ENCODE measurements at places on chromosomes 2 and 18.

GRCh38 chr18:73408469-73408868 is 540.7 kb upstream of the NETO1 start:
- no peak for DNase-seq

DNA sequence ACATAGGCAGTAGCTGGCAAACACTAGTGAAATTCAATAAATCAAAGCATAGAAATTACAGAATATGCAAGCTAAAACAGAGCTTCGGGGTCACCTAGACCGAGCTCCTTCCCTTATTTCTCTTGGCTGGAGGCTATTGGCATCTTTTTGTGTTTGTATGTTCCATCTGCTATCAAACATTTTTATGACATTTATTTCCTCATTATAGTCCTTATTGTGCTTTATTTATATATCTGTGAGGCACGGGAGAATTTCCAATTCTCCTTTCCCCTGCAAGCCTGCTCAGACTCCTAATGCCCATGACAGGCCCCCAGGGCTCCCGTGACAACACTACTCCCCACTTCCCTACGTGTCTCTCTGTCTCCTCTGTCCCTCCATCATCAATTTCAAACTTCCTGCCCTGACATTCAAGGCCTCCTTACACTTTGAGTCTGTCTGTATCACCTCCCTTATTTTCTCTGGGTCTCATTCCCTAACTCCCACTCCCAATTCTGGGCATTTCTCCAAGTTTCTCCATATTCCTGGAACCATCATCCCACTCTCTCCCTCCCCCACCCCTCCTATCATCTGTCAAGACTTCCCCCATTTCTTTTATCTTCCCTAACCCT is 316.9 kb downstream of the OSR1 start:
- no peak for DNase-seq

DNA sequence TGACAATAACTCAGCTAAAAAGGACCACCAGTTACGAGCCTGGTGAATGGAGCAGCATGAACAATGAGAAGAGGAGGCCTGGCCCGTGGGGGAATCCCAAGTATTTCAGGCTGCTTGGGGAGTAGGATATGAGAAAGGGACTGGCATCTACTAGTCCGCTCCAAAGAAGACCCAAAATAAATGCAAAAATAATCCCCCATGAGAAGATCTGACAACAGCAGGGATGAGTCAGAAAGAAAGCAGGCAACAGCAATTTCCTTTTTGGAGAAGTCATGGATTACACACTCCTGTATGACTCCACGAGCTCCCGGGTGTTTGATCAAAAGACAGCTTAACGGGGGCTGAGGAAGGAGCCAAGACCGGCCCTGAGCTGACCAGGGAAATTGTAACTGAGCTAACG is 111.4 kb downstream of the SOX11 start:
- no peak for DNase-seq

DNA sequence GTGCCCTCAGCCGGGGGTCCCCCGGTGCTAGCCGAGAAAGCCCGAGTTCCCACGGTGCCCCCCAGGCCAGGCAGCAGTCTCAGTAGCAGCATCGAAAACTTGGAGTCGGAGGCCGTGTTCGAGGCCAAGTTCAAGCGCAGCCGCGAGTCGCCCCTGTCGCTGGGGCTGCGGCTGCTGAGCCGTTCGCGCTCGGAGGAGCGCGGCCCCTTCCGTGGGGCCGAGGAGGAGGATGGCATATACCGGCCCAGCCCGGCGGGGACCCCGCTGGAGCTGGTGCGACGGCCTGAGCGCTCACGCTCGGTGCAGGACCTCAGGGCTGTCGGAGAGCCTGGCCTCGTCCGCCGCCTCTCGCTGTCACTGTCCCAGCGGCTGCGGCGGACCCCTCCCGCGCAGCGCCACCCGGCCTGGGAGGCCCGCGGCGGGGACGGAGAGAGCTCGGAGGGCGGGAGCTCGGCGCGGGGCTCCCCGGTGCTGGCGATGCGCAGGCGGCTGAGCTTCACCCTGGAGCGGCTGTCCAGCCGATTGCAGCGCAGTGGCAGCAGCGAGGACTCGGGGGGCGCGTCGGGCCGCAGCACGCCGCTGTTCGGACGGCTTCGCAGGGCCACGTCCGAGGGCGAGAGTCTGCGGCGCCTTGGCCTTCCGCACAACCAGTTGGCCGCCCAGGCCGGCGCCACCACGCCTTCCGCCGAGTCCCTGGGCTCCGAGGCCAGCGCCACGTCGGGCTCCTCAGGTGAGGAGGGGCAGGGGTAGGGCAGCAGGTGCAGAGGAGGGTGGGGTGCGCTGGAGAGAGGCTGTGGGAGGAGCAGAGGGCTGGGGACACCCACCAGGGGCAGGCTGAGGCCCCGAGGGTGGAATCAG is 14.1 kb upstream of the GMPPA start:
- DNase-seq, result no peak

GRCh38 chr2:216206041-216206703 is 97.0 kb downstream of the XRCC5 start:
- DNase-seq, result no peak

DNA sequence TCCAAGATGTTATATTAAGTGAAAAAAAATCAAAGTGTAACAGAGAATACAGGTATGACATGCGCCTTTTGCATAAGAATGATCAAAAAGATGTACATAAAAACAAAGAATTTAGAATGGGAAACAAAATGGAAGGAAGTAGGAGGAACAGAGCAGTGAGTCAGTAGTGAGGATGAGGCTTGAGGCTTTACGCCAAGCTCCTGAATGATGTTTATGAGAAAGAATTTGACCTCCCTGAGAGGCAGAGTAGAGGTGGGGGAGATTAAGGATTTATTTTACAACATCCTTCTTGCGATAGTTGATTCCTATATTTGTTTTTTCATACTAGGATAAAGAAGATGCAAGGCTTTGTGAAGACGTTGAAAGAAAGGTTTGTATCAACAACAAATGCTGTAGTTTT is 81.4 kb downstream of the DCDC2C start:
- DNase-seq, result no peak

GRCh38 chr2:232731470-232731869 is 34.3 kb downstream of the GIGYF2 start:
- DNase-seq, result no peak

DNA sequence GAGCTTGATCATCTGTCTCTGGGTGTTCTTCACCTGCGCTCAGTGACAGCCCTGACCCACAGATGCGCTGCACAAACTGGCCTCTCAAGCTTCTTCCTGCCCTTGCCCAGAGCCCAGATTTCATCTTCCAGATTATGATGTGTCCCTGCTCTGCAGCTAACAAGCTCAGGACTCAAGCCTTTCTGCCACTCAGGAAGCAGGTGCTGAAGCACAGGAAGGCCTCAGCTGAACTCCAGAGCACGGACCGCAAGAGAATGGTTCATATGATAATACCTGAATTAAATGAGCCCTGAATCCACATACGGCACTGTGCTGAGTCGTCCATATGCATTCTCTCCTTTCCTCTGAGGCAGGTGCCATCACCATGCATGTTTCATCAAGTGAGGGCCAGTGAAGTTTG is 3.8 kb downstream of the CD207 start:
- no peak for DNase-seq

- no peak for DNase-seq
These were observed 87.4 kb upstream of the MSTN start for GRCh38 chr2:190149908-190150307.

GRCh38 chr18:8326763-8327394 is 282.4 kb upstream of the RAB12 start:
- DNase-seq, result no peak

DNA sequence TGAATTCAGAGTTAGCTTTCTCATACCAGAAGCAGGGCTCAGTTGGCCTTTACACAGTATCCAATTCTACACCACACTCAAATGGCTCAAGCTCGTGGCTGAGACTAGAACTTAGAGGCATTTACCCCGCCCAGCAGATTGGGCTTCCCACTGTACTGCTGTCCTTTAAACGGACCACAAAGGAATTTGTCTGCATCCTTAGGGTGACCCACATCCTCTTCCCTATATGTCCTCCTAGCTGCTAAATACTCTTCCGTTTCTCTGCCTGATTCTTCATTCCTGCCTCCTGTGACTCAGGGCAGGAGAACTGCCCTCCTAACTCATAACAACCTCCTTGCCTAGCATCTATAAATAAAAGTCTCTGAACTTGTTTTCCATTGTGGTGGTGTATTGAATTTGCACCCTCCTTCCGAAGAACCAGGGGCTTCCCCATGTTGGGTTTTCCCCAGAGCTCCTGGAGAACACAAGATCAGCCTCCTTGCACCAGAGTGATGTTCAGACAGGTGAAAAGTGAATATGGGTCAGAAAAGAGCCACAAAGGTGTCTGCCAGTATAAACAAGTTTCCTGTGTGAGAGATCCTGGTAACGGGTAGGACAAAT is 32.0 kb upstream of the MC4R start:
- no peak for DNase-seq

DNA sequence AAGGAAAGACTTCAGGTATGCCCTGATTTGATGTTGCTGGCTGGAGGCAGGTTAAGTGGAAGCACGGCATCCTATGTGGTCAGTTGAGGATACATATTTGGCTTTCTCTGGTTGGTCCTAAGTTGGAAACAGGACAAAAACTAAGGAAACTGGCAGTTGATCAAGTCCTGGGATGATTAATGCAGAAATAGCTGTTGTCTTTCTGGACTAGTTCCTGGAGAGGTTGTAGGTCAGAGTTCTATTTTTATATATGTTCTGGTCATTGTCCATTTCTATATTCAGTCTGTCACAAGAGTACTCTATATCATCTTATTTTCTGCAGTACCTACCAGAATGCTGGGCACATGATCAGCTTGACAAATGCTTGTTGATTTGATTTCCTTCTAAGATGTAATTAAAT is 4.0 kb upstream of the SLC35F5 start:
- DNase-seq, result no peak

GRCh38 chr2:32061973-32062861 is 1.1 kb upstream of the SPAST start:
- no peak for DNase-seq

GRCh38 chr2:167478196-167478595 is 589.9 kb downstream of the XIRP2 start:
- no peak for DNase-seq

- peak; percentile 76 for DNase-seq
These were observed 571 bp upstream of the GPC1 start for GRCh38 chr2:240434728-240435456.

DNA sequence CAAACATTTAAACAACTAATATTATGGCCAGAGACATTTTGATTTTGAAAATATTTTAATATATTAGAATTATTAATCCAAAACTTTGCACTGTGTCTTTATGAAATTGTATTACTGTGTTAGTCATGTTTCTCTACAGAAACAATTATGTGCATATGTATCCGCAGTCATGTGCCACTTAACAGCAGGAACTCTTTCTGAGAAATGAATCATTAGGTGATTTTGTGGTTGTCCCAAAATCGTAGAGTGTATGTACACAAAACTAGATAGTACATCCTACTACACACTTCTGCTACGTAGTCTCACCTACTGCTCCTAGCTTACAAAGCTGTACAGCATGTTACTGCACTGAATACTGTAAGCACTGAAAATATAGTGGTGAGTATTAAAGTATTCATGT is 479.2 kb upstream of the DSEL start:
- DNase-seq, result no peak

GRCh38 chr2:64574871-64575270 is 50.7 kb downstream of the AFTPH start:
- DNase-seq, result no peak

- no peak for DNase-seq
These were observed 9.5 kb upstream of the CYS1 start for GRCh38 chr2:10089565-10090190.

DNA sequence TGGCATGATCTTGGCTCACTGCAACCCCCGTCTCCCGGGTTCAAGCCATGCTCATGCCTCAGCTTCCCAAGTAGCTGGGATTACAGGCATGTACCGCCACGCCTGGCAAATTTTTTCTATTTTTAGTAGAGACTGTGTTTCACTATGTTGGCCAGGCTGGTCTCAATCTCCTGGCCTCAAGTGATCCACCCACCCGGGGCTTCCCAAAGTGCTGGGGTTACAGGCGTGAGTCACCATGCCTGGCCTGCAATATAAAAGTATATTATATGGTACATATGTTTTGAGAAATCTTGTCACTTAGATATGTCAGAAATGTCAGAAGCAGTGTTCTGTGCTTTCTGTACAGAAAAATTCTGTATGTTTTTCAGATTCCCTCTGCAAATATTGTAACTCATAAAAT is 19.2 kb upstream of the XPO1 start:
- no peak for DNase-seq

- DNase-seq, result no peak
These were observed 437.2 kb upstream of the PKDCC start for GRCh38 chr2:41610501-41611190.

DNA sequence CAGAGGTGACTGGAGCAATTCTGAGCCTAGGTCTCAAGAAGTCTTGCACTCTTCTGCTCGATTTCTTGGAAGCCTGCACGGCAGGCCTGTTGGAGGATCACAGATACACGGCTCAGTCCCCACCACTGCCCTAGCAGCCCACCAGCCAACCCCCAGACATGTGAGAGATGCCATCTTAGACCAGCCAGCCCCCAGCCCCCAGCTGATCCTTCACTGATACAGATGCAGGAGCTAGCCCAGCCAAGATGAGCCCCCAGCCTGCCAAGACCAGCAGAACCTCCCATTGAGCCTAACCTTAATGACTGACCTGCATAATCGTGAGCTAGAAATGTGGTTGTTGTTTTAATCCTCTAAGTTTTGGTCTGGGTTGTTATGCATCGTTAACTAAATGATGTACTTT is 47.5 kb downstream of the INHBB start:
- DNase-seq, result no peak

DNA sequence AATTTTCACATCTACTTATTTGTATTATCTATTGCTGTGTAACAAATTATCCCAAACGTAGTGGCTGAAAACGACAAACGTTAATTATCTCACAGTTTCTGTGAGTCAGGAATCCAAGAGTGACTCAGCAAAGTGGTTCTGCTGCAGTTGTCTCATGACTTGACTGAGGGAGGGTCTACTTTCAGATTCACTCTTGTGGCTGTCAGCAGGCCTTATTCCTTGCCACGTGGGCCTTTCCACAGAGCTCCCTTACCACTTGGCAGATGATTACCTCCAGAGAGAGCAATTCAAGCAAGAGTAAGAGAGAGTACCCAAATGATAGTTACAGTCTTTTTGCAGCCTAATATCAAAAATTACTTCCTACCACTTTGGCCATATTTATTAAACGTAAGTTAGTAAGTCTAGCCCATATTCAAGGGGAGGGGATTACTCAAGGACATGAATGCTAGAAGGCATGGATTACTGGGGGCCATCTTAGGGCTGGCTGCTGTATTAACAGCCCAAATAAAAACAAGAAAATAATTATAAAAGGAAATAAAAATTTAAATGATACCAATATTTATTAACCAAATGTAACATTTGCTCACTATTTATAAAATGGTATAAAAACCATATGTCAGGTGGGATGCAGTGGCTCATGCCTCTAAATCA is 48.7 kb upstream of the NBEAL1 start:
- DNase-seq, result no peak

DNA sequence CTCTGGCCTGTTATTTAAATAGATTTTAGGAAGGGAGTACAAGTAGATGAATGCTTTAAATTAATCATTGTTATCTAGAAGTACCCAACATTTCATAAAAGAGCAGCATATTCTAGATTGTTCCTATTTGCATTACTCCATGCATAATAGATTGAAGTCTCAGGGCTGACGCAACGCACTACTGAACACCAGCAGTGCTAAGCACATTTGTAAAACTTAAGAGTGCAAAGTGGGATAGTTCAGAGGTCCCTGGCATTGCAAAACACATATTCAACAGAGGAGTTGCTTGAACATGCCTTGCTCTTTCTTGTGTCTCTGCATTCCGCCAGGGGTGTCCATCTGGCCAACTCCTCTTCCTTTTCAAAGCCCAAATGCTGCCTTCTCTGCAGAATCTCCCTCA is 22.3 kb downstream of the CDKL4 start:
- no peak for DNase-seq

- DNase-seq, result no peak
These were observed 142.0 kb upstream of the FSHR start for GRCh38 chr2:49296107-49296867.
